ENCODE measurements at places on chromosomes 4 and X.
A peak's percentile ranks its signal among the peaks of the same experiment; 100 is the strongest.

DNA sequence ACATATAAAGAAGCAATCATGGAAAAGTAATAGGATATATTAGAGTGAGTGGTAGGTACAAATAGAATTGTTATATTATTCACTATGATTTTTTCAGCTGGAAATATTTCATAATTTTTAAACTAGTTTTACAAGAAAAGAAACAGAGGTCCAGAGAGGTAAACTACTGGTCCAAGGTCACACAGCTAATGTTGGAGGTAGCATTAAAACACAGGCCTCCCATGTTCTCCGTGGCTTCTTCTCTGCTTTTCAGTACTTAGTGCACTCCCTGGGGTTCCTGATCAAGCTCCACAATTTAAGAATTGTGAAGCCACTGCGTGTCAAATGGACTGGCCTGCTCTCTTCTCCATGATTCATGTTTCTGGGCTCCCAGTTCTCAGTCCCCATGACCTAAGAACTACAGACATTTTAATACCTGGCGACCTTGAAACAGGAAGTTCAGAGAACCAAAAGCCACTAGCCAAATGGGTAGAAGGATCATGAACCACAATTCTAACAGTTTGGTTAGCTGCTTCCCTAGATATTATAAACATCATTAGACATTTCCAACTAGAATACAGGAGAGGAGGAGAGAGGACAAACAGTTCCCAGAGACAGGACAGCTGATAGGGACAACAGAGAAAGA lies 172.0 kb upstream of the KLF3 start:
- no peak for DNase-seq

DNA sequence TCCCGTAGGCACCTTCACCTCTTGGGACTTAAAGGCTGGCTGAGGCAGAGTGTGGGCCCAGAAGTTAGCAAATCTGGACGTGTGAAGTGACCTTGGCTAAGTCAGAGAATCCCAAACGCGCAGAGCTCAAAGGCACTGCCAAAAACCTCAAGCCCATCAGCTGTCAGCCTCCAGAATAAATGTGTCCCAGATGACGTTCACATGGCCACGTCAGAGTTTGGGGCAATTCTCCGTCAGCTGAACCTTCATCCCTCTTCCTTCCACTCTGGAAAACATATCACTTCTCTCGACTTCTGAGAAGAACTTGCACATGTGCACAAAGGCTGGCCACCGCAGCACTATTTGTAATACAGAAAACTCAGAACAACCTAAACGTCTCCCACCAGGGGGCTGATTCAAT lies 35.7 kb upstream of the APLN start:
- DNase-seq, result peak; percentile 26

GRCh38 chr4:176198316-176198903 lies 3.0 kb upstream of the SPATA4 start:
- DNase-seq, result no peak

DNA sequence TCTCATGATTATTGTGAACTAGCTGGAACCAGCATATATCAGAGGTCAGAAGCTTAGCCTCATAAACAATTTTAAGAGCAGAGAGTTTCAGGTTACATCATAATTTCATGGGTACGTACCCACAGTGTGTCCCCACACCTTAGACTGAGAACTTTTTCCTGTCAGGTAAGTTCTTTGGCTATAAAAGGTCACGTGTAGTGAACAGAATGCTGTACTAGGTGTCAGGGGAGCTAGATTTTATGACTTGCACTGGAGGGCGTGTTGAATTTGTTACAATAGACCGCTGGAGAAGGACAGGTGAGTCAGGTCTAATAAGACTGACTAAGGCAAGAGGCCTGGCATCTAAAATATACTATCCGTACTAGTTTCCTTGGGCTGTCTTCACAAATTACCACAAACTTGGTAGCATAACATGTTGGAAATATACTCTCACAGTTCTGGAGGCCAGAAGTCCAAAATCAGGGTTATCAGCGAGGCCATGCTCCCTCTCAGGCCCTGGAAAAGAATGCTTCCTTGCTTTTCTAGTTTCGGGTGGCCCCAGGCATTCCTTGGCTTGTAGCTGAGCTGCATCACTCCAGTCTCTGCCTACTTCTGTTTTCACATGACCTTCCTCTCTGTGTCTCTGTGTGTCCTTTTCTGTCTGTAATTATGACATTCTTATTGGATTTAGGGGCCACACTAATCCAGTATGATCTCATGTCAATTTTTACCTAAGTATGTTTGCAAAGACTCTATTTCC lies 512.0 kb upstream of the NR3C2 start:
- DNase-seq, result no peak

GRCh38 chrX:41148553-41148952 lies 63.3 kb downstream of the USP9X start:
- peak; percentile 56 for DNase-seq

DNA sequence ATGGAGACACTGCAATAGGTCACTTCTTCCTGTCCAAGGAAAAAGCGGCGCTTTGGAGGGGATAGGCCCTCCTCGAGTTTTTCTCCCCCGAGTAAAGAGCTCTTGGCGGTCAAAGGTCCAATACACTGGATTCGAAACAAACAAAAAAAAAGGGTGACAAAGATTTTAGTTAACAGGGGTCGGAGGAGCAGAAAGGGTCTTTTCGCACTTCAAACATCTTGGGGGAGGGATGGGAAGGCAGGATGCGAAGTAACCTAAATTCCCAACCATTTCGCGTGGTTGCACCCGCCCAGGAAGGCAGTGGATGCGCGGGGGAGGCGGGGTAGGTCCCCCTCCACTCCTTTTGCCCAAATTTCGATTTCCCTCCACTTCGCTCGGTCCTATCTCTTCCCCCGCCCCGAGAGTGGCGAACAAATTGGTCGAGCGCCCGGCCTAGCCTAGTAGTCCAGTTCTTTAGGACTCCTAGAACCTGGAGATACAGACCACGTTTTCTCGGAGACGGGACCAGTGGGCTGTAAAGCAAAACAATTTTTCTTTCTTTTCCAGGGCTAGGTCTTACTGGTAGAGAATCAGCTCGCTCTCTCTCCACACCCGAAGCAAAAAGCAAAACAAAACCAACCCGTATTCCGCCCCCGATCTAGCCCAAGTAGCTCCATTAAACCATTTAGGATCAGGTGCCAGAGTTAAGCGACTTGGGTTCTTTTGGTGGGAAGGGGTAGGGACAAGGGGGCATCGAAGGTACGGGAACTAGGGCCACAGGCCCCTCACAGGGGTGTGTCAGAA lies 2.0 kb upstream of the STAG2 start:
- peak; percentile 17 for DNase-seq

DNA sequence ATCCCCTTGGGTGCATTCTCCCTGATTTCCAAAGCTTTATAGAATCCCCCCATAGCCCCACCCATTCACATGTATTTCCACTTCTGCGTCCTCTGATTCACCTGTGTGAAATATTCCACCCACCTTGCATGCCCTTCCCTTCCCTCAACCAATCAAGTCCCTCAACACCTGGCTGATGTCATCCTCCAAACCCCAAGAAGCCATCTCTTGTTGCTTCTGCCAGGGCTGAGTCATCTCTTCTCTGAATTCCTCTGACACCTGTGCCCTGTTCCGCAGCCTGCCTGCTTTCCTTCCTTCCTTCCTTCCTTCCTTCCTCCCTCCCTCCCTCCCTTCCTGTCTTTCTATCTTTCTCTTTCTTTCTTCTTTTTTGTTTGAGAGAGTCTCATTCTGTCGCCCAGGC lies 9.9 kb downstream of the CRMP1 start:
- no peak for DNase-seq

DNA sequence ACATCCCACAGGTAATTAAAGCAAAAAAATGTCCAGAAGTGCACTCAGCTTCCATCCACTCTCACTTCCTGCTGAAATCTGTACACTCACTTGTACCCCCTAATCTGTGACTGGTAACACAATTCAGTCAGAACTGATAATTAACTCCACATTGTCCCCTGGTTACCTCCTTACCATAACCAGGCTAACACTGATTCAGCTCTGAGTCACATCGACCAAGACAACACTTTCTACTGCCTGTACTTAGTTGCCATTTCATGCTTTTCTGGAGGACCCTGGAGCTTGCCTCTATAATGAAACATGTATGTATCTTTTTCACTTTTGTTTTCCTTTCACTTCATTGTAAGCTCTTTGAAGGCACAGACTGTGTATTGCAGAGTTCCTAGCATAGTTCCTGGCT lies 130.9 kb upstream of the GABRG1 start:
- DNase-seq, result peak; percentile 71

- no peak for DNase-seq
These were observed 12.8 kb upstream of the GPR82 start for GRCh38 chrX:41711021-41711667.

- no peak for DNase-seq
These were observed 36.6 kb downstream of the RASSF6 start for GRCh38 chr4:73583666-73584065.

GRCh38 chr4:105455998-105456397 lies 17.9 kb downstream of the PPA2 start:
- DNase-seq, result no peak

DNA sequence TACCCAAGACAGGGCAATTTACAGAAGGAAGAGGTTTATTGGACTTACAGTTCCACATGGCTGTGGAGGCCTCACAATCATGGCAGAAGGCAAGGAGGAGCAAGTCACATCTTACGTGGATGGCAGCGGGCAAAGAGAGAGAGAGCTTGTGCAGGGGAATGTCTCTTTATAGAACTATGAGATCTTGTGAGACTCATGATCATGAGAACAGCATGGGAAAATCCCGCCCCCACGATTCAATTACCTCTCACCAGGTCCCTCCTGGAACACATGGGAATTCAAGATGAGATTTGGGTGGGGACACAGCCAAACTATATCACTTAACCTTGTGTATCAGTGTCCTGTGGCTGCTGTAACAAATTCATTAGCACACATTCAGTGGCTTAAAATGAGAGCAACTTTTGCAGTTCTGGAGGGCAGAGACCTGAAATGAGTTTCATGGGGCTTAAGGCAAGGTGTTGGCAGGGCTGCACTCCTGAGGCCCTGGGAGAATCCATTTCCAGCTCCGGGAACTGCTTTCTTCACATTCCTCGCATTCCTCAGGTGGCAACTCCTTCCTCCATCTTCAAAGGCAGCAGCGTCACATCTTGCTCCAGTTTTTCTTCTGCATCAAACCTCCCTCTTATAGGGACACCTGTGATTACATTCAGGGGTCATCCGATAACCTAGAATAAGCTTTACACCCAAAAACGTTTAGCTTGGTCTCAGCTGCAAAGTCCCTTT lies 22.3 kb upstream of the NSG1 start:
- DNase-seq, result no peak

DNA sequence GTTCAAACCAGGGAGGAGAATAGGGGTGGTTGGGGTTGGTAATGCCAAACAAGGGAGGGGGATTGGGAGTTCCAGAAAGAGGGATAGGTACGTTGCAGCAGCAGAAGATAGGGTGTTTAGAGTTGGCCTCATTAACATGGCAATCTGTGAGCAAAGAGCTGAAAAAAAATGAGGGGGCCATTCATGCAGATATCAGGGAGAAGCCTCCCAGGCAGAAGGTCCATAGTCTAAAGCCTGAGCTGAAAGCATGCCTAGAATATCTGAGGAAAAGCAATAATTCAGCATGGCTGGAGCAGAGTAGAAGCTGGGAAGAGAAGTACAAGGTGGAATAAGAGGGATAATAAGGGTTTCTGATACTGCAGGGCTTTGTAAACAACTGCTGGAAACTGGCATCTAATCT lies 550.9 kb upstream of the LCORL start:
- no peak for DNase-seq

DNA sequence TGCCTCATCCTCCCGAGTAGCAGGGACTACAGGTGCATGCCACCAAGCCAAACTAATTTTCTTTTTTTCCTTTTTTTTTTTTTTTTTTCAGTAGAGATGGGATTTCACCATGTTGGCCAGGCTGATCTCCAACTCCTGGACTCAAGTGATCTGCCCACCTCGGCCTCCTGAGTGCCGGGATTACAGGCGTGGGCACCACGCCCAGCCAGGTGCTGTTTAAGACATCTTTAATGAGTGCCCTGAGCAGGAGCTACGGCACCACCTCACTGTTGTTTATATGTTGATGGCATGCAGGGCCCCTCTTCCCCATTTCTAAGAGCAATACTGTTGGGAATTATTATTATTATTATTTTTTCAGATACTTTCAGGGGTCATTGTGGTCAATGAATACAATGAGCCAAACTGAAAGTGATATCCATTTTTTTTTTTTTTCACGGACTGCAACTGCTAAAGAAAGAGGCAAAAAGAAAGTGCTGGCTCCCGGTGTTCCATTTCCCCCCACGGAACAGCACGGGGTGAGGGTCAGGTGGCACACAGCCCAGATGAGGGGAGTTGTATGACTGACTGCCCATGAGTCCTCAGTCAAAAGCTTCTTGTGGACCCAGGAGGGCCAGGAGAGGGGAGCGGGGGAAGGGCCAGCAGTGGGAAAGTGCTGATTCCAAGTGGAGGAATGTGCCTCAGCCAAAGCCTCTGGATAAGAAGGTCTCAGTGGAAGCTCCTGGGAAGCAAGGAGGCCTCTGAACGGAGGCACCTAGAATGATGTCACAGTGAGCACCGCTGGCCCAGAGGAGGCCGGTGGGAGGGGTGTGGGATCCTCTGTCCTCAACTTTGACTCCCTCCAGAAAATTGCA lies 101.8 kb upstream of the HPF1 start:
- no peak for DNase-seq

DNA sequence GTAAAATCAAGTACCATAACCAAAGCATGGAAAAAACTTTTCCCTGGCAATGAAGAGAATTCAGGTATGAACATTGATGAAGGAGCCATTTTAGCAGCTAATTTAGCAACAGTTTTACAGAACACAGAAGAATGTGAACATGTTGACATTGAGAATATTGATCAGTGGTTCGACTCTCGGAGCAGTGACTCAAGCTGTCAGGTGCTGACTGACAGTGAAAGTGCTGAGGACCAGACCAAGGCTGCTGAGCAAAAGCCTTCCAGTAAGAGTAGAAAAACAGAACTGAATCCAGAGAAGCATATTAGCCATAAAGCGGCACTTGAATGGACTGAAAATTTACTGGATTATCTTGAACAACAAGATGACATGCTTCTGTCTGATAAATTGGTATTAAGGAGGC lies 2.8 kb downstream of the TIGD2 start:
- DNase-seq, result no peak

DNA sequence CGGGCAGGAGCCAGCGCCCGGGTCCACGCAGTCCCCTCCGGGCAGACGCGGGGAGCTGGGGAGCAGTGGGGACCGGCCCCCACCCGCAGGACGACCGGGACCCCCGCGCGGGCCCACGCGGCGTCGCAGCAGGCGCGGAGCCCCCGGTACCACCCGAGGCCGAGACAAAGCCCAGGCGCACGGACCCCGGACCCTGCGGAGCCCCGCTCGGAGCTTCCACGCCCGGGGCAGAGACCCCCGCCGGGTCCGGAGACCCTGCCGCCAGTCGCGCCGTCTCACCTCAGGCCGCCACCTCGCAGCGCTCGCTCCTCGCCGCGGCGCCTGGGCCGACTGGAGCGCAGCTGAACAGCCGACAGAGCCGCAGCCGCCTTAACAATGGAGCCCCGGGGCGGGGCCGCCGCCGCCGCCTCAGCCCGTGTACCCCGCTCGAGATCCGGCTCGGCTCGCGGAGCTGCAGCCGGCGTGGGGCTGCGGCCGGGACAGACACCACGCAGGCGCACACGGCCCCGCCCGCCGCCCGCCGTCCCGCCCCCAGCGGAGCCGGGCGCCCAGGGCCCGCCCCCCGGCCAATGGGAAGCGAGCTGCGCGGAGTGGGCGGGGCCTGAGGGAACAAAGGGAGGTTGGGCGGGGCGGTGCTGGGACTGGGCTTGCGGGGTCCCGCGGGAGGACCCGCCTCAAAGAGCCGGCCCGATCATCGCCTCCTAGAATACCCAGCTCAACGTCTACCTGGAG lies at the start of gene AFAP1:
Gene AFAP1 (minus strand): TSS at position 485 of the 732 bp plus-strand sequence. CDS start 67,783 bp downstream, outside the sequence.
- DNase-seq, result peak; percentile 92

Measured in fibroblast of skin of scalp (primary cell).